ENCODE measurements at places on chromosomes 16 and 17.

DNA sequence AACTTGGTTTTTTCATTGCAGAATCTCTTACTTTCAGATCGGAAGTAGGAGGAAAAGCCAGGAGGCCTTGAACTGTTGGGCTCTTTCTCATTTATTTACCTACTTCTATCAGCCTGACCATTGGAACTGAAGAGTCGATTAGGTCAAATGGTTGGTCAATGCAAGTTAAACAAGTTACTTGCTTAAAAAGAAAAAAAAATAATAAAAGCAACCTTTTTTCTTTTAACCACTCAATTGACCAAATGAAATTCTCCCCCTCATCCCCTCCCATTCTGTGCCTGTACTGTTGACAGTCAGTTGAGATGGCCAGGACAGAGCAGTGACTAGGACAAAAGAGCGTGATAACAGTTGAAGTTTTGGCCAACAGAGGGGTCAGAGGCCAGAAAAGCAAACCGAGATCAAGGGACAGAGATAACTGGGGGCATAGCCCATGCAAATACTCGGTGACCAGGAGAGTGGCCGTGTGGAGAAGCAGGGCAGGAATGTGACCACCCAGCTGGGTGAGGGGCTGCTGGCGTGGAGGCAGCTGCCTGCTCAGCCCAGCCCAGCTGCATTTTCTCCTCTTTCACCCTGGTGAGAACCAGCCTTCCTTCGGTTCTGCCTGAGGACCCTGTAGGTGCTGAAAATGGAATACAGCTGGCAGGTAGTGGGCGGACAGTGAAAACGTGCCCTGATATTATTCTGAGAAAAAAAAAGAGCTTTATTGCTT lies 72.2 kb downstream of the HS3ST3B1 start:
- DNase-seq = no peak

- DNase-seq = no peak
Observed at GRCh38 chr17:21152731-21153130, 26.0 kb downstream of the DHRS7B start.

- no peak for DNase-seq
Observed at GRCh38 chr17:40533896-40534295, 31.4 kb downstream of the CCR7 start.

- no peak for DNase-seq
Observed at GRCh38 chr17:1234455-1234854, 35.8 kb upstream of the BHLHA9 start.

DNA sequence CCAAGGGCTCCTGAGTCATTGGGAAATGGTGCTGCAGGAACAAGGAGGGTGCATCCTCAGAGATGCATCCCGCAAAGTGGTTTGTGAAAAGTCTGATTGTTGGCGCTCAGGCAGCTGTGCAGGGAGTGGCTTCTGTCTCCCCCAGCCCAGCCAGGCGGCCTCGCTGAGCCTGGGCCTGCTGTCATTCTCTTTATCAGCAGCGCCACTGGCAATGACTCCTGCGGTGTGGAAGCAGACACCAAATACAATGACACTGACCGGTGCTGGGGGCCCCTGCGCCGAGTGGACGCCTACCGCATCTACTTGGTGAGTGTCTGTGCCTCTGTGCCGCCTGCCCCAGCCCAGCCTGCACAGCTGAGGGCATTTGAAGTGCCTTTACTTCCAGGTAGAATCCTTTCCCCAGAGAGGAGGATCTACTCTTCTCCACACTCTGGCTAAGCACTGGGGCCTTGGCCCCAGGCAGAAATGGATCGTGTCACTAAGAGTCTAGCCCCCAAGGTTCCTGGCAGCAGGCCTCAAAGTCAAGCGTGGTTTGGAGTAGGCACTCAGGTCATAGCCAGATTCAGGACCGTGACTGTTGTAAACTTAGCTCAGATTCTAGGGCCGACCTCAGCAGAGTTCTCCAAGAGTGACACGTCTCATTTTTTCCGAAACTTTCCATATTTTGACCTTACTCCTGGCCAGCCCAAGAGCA lies 19.3 kb upstream of the NAT9 start:
- no peak for DNase-seq

DNA sequence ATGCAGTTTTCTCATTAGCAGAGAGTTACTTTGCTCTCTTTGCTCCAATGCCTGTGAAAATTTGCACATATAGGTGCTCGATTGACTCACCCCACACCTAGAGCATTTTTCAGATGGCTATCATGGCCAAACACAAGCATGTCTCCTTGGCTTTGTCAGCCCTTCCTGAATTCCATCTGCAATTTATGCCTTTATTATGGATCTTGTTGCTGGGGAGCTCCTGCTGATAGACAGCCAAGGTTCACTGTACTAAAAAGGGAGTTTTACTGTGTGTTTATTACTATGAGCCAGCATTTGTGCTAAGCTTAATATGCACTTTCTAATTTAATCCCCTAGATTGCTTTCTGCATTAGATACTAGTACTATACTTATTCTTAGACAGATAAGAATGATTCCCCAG lies 93.3 kb downstream of the TOX3 start:
- no peak for DNase-seq

DNA sequence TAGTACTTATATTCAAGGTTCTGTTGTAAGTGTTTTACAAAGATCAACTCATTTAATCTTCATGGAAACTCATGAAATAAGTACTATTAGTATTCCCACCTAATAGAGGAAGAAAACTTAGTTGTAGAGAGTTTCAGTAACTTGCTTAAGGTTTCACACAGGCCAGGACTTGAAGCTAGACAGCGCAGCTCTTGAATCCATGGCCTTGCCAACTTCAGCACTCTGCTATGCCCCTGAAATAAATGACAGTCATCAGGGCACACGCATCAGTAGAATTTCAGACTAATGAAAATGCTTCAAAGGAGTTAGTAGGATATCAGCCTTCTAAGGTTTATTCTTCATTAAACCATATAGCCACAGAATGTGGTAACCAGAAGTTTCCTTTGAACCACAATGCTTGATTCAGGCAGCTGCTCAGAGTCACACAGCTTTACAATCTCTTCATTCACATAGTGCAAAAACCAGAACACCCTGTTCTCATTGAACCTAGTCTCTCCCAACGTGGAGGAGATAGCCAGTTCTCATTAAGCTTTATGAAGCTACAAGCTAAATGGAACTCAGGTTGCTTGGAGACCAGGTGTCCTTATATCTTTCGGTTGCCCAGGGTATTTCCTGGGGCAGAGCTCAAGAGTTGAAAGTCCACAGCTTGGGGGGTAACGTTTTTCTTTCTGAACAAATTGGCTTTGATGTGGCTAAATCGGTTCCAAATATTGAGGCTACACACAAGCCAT lies 39.7 kb downstream of the KCNJ2 start:
- no peak for DNase-seq

- DNase-seq = no peak
Observed at GRCh38 chr17:81080019-81080418, 45.1 kb downstream of the BAIAP2 start.

GRCh38 chr16:68644715-68645493 lies at the start of gene CDH3:
Gene CDH3 (plus strand): TSS chr16:68645310. CDS start chr16:68645380, 70 bp downstream.
- DNase-seq = no peak

DNA sequence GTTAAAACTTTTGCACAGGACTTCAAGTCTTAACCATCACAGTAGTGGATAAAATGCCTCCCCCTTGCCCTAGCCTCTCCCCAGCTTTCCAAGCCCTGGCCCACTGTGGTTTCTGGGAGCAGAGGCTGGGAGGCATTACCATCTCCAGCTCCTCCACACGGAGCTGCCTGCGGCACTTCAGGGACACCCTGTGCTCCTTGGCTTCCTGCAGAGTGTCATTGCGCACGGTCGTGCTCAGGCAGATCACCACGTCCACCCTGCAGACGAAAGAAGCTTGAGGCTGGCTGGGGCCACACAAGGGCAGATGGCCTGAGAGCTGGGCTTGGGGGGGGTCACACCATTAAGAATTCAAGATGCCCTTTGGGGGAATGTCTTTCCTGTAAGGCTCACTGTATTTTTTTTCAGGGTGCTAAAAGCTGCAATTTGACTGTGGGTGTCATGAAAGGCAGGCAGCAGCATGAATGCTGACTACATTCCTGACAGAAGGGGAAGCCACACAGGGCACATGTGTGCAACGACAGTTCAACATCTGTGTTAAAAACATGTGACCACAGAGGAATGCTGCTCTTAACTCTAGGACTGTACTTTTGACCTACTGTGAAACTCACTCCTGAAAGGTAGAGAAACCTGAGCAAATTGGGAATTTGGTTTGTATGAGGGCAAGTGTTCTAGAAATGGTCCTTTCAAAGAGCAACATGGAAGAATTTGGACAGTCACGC lies 47.7 kb upstream of the CLEC18B start:
- DNase-seq = no peak

- no peak for DNase-seq
Observed at GRCh38 chr16:80200079-80200478, 340.7 kb upstream of the DYNLRB2 start.

- DNase-seq = no peak
Observed at GRCh38 chr16:21710938-21711337, 47.2 kb downstream of the OTOA start.

DNA sequence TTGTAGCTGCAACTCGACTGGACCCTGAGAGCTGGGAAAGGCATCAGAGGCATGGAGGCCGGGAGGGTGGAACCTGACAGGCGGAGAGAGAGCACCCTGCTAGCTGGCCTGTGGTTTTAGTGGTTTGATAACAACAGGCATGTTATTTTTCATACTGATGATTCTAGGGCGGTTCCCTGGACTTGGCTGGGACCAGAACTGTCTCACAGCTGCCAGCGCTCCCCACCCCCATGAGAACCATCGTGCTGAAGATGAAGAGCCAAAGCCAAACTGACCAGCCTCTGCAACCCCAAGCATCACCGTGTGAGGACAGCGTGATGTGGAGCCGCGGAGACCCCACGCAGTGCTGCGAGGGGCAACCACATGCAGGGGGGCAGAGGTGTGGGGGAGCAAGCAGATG lies 28.5 kb downstream of the MXRA7 start:
- DNase-seq = no peak

DNA sequence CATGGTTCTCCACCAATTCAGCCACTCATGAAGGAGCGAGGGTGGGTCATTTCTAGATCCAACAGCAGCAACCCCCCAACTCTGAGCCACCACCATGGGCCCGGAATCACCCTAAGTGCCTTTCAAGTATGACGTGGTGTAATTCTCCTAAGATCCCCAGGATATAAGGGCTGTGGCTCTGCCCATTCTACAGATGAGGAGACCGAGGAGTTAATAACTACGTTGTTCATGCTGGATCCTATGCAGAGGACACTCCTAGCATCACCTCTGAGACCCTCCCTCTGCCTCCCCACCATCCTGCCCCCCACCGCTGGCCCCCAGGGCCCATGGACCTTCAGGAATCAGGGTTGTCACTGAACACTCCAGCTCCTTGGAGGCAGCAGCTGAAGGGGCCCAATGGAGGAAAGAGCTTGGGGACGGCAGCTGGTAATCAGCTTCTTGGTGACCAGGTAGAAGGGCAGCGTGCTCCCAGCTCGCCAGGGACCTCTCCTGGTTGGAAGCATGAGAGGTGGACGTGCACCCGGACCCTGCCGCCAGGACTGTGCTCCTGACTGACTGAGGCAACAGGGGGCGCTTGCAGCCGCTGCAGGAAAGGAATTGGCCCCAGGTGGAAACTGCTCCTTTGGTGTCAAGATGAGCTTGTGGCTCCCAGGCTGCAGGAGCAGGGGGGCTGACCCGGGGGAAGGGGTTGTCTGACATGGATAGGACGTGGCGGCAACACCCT lies 28.2 kb upstream of the CACNG1 start:
- DNase-seq = no peak

DNA sequence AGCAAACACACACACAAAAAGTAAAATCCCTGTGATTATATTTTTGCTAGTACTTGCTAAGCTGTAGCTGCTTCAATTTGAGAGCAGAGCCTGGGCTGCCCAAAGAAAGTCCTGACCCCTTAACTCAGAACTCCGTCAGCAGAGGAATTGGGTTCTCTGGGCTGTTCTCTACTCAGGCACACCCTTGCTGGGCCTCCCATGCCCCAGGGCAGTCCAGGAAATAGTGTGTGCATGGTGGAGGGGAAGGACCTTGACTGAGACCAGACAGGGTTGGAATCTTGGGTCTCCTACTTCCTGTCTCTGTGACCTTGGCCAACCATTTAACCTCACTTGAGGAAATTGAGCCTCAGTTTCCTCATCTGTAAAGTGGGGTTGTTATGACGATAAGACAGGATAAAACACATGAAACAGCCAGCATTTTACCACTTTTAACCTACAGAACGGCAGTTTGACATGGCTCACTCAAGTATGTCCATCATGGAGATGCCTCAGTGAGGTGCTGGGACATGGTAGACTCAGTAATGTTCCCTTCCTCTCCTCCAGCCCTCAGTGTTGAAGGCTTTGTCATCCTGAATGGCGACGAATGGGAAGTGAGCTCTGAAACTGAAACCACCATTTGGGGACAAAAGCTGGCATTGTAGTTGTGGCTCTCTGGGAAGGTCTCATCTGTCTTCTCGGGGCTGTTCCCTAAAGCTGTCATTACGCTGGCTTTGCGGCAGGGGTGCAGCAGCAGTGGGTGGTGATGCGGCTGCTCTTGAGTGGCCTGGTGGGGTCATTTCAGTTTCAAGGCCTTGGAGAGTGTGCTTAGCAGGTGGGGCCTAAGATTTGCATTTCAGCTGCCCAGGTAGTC lies 74.9 kb downstream of the CMIP start:
- no peak for DNase-seq

GRCh38 chr16:73399486-73399885 lies 351.6 kb upstream of the ZFHX3 start:
- DNase-seq = no peak

GRCh38 chr17:83118071-83118841 lies 38.8 kb downstream of the METRNL start:
- DNase-seq = no peak

GRCh38 chr17:835263-835662 lies 53.1 kb downstream of the MRM3 start:
- no peak for DNase-seq

DNA sequence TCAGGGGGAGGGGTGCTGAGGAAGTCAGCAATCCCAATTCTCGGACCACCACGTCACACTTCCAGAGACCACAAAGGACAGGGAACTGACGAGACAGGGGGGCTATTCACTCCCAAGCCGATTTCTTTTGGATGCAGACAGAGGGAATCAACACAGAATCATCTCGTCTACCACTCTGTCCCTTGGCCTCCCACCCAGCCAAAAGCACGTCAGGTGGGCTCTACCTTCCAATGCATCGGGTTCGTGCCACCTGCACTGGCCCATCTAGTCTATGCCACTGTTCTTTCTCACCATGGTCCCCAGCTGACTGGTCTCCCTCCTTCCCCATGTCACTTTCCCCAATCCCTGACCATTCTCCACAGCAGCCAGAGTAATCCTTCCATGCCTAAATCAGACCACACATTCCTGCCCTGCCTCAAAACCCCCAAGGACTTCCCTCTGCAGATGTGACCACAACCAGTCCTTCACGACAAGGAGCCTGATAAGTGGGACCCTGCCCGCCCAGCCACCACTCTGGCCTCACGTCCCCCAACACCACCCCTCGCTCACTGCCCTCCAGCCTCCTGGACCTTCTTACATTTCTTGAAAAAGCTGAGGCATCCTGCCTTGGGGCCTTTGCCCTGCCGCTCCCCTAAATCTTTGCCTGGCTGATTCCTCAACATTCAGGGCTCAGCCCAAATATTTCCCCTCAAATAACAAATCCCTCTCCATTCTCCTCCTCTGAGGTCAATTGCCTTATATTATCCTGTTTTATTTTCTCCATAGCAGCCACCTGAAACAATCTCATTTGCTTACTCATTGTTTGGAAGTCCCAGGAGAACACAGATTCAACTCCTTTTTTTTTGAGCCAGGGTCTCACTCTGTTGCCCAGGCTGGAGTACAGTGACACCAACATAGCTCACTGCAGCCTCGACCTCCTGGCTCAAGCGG lies 70.4 kb downstream of the IL21R start:
- DNase-seq = no peak
